ENCODE measurements at places on chromosomes 2 and 18.

- no peak for DNase-seq
These were observed 36.7 kb downstream of the TTC39C start for GRCh38 chr18:24051031-24051947.

DNA sequence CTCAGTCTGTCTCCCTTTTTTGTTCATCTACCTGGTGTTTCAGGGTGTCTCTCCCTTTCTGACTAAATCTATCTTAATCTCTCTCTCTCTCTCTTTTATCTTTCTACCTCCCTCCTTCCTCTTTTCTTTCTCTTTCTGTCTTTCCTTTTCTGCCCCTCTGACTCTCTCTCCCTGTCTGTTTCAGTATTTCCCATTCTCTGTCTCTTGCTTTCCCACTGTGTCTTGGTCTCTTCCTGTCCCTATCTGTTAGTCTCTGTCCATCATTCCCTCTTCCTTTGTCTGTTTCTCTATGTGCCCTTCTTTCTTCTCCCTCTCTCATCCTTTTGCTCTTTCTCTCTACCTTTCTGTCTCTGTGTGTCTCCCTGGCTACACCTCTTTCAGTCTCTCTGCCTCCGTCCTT lies 56.7 kb downstream of the R3HDM1 start:
- no peak for DNase-seq

GRCh38 chr2:195486520-195486919 lies 170.5 kb upstream of the SLC39A10 start:
- no peak for DNase-seq

- DNase-seq, result no peak
These were observed 497.9 kb upstream of the RAB6C start for GRCh38 chr2:129481306-129482219.

DNA sequence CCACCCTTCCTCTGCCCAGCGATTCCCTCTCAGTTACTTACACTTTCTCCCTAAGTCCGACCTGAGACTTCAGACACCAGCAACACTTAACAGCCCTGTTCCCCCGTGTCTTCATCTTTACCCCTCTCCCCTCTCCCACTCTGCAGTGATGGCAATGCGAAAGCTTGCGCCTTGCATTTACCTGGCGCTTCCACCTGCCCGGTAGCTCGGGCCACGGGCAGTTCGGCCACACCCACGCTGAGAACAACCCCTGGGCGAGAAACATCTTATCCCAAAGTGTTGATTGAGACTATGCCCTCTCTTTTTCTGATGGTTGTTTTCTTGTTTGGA lies 558 bp downstream of the DNAJC10 start:
- no peak for DNase-seq

DNA sequence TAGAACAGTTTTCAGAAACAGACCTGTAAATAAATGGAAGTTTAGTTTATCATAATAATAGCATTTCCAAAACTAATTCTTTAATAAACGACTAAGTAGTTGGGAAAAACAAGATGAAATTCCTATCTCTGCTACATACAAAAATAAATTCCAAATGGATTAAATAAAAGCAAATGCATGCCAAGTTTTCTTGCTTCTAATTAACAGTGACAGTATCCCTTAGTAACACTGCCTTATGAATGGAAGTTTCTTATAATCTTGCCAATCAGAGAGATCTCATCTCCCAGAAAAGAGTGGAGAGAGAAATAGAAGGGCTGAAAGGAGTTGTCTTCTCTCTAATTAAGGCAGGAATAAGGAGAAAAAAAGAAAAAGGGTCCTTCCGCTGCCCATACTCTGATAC lies 133.9 kb downstream of the GFPT1 start:
- peak; percentile 65 for DNase-seq

GRCh38 chr2:174344716-174345461 lies 10.1 kb downstream of the SP9 start:
- peak; percentile 22 for DNase-seq

- no peak for DNase-seq
These were observed 101.6 kb upstream of the RIOK3 start for GRCh38 chr18:23351521-23351920.

DNA sequence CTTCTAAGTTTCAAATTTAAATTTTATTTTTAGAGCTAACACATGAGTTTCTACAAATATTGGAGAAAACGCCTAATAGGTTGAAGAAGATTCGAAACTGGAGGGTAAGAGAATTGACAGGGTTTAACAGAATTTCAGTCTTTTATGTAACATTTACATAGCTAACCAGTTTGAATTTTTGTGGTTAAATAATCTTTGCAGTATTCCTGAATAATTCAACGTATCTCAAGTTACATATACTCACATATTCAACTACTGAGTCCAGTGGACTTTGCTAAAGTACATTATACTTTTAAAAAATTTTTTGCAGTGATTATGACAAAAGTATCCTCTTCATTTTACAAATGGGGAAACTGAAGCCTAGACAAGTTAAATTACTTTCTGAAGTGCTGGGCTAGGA lies 34.0 kb downstream of the CCNT2 start:
- DNase-seq, result no peak

All from NCI-H446 treated with DMSO at 0.1 percent for 48 hours (cell line).